SK-N-SH (cell line): ENCODE measurements at places on chromosomes 5 and 9.

DNA sequence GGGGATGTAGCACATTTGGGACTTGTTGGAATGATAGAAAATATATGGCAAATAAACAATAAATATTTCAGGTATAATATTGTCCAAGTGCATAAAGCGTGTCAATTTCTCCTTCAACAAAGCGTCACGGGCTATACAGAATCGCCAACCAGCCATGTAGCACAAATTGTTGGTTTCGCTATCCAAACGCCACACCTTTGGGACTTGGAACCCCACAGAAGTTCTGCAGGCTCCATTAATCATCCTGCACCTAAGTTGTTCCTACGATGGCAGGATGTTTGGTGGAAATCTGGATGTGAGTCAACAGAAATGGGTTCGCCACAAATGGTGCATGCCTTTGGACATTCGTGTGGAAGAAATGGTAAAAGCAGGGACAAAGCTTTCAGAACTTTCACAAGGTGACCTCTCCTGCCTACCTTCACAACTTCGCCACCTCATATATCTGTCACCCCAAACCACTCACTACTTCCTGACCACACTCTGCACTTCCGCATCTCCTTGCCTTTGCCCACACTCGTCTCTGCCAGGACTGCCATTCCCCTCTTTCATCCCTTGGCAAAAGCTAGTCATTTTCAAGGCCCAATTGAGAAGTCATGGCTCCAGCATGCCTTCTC lies 95.7 kb downstream of the LHFPL2 start:
- no peak for DNase-seq

DNA sequence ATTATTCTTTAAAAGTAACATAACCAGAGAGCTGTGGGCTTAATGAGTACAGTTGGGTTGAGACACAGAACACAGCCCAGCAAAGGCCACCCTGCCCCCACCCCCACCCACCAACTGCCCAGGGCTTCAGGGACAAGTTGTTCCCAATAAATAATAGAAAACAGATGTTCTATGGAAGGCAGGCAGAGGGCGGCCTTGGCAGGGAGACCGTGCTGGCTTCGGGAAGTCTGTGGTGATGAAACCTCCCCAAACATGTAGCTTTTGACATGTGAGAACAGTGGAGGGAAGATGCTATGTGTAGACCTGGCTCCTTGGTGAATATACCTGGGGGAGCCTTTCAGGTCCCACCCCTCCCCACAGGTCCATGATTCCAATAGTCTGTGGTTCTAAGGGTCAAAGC lies 10.0 kb downstream of the TRAF1 start:
- peak; percentile 78 for DNase-seq

- no peak for DNase-seq
These were observed 178.3 kb downstream of the AOPEP start for GRCh38 chr9:94904806-94905205.

- DNase-seq: no peak
These were observed 165.1 kb downstream of the RGS3 start for GRCh38 chr9:113628621-113629020.

DNA sequence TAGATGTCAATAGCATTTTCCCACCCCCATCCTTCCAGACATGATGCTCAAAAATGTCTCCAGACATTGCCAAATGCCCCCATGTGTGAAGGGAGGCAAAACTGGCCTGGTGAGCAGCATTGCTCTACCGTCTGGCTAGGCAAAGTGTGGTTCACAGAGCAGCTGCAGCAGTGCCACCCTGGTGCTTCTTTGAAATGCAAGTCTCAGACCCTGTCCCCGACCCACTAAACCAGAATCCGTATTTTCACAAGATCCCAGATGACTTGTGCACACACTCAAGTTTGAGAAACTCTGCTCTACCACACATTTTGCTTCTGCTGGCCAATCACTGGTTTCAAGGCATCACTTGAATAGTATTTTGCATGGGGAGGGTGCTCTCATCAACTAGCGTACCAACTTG lies 226.6 kb upstream of the KLF9 start:
- no peak for DNase-seq

DNA sequence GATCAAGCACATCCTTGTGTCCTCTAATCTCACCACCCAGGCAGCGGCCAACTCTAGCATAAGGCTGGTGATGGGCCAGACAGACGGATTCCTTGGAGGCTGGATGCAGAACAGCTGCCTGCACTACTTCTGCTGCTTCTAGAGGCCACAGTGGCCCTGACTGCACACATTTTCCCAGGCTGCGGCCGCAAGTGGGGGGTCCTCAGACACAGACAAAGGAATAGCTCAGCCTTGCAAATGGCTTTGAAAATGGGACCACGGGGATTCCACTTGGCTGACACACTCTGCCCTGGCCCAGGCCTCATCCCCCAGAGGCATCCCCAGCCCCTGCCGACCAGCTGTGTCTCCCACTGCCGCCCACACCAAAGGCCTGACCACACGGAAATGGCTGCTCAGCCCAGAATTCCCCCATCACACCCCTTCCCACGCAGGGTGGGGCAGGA lies 540.8 kb downstream of the BNC2 start:
- no peak for DNase-seq

DNA sequence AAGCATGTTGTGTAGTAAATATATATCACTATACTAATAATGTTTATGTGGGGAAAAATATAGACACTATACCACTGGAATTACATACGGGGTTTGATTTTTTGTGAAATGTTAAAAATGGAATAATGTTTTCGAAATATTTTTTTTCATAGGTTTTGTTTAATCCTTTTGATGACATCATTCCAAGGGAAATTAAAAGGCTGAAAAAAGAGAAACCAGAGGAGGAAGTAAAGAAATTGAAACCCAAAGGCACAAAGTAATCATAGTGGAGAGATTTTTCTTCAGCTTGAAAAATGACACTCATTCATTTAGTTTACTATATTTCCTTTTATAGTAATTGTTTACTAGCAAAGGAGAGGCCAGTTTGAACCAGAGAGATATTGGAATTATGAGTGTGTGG lies 17.6 kb downstream of the CWC27 start:
- no peak for DNase-seq

- peak; percentile 54 for DNase-seq
These were observed at the start of gene FLT4 for GRCh38 chr5:180649297-180650039. Gene FLT4 (minus strand): TSS chr5:180649600. CDS start chr5:180649545, 55 bp downstream.

DNA sequence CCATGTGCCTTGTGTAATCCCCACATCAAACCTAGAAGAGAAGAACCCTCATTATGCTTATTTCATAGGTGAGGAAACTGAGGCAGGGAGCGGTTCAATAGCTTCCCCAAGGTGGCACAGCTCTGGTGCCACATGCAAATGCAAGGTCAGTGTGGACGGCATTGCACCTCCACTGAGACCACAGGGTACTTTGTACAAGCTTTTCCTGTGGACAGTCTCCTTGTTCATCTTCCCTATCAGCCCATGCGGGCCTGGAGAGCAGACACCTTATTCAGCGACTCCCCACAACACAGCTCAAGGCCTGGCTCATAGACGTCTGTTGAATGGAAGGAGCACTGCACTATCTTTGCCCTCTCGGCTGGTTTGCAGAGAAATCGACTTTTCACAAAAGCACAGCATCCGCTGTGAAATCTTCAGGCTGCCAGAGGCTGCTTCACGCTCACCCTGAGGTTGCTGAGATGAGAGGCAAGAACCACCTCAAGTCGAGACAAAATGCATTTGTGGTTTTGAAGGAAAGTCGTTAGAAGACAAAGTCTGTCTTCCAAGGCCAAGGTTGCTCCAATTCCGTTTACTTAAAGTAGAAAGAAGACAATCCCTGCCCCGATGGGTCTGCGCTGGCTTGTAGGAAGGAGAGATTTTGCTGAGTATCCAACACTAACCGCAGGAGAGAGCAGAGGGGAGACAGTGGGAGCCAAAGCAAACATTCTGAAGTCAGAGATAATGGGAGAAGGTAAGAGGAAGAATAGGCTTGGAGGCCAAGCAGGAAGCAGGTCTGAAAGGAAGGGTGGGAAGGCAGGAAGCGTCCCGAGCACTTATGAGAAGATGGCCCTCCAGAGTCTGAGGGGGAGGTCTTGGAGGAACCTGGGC lies 34.2 kb upstream of the STRBP start:
- no peak for DNase-seq

GRCh38 chr5:78065663-78066062 lies 228.8 kb downstream of the AP3B1 start:
- DNase-seq: no peak

DNA sequence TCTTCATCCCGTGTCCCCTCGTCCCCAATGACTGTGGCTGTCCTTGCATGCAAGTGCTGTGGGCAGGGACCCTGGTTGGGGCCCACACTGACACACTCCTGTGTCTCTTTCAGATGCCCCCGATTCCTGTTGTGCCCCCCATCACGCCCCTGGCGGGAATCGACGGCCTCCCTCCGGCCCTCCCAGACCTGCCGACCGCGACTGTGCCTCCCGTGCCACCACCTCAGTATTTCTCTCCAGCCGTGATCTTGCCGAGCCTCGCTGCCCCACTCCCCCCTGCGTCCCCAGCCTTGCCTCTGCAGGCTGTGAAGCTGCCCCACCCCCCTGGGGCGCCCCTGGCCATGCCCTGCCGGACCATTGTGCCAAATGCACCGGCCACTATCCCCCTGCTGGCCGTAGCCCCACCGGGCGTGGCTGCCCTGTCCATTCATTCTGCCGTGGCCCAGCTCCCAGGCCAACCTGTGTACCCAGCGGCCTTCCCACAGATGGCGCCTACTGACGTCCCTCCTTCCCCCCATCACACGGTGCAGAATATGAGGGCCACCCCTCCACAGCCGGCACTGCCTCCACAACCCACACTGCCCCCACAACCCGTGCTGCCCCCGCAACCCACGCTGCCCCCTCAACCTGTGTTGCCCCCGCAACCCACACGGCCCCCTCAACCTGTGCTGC lies 75.0 kb downstream of the WNK2 start:
- peak; percentile 30 for DNase-seq

- DNase-seq: no peak
These were observed 28.0 kb upstream of the CCNG1 start for GRCh38 chr5:163409384-163409783.

DNA sequence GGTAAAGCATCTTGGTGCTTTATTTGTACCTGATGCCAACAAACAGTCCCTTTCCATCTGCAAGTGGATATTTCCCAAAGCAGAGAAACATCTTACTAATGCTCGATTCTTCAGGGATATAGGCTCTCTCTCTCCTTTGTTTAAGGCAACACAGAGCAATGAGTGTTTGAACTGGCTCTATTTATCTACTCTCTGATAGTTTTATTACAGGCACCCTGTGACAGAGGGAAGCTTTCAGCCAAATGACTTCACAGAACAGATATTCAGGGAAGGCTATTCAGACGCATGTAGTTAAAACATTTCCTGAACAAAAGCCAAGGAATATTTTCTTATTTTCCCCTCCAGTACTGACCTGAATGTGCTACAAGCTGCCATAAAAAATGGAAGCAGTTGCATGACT lies 141.8 kb downstream of the YIPF5 start:
- DNase-seq: no peak

- DNase-seq: peak; percentile 59
These were observed 552 bp downstream of the TMEM141 start for GRCh38 chr9:136791516-136792276.

GRCh38 chr5:127011961-127012644 lies 18.3 kb downstream of the MARCHF3 start:
- no peak for DNase-seq

DNA sequence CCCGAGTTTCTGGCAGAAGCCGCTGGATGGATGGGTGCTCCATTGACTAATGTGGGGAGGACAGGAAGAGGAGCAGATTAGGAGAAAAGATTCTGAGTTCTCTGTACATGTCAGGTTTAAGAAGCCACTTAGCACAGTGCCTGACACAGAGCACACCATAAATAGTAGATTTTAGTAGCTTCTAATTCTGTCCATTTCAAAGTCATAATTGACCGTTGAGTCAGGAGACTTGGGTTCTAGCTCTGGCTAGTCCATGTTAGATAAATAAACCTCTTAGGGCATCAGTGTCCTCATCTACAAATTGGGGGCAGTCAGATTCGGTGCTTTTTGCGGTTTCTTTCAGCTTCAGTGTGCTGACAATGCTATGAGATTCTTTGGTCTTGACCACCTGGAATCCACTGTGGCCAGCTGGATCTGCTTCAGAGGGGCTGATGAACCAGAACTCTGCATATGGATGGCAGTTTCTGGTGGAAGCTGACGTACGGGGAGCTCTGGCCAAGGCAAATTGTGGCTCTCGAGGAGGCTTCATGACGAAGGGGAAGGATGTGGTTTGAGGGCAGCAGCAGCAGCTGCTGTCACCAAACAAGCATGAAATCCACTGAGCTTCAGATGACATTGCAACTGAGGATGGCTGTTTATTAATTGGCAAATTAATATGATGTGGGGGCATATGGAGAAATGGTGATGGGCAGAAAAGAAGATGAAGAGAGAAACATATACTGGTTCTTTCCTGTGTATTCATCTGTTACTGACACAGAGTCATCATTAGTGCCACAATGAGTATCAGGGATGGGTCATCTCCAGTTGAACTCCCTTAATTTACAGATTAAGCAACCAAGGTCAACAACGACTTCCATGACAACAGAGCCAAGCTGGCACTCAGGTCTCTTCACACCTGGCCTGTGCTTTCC lies 134.4 kb downstream of the AOPEP start:
- no peak for DNase-seq

- DNase-seq: no peak
These were observed 19.2 kb downstream of the COL15A1 start for GRCh38 chr9:98962861-98963260.

- no peak for DNase-seq
These were observed 19.7 kb downstream of the CAMSAP1 start for GRCh38 chr9:135887585-135888050.

GRCh38 chr5:103452666-103453065 lies 109.9 kb downstream of the NUDT12 start:
- DNase-seq: no peak
